Mesothelial cell of epicardium (in vitro differentiated cells): ENCODE measurements at places on chromosomes 3 and 15.
A peak's percentile ranks its signal among the peaks of the same experiment; 100 is the strongest.

GRCh38 chr3:8589880-8590556, 54.6 kb downstream of the SSUH2 start:
- no peak for DNase-seq

DNA sequence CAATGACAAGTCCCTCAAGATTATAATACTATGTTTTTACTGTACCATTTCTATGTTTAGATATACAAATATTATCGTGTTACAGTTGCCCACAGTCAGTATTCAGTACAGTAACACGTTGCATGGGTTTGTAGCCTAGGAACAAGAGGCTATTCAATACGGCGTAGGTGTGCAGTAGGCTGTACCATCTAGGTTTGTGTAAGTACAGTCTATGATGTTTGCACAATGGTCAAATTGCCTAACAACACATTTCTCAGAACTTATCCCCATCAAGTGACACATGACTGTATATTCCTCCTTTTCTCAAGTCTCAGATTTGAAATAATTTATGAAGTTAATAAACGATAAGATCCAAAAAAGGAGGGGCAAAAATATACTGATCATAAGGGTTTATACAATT, 21.7 kb downstream of the ZDHHC3 start:
- DNase-seq, result no peak

DNA sequence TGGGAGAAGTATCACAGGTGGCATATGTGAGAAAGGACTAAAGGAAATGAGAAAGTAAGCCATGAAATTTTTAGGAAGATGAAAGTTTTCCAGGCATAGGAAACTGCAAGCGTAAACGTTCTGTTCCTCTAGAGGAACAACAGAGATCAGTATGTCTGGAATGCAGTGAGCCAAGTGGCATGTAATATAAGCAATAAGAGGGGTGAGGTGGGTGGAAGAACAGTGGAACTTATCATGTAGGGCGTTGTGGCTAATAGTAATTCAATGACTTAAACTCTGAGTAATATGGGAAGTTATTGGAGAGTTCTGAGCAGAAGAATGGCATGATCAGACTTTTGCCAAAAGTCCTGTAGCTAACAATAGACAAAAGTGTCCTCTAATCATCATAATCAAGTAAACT, 902.9 kb downstream of the EPHA3 start:
- no peak for DNase-seq

- no peak for DNase-seq
Measured at GRCh38 chr3:29255854-29256696, 24.8 kb upstream of the RBMS3 start.

- DNase-seq, result no peak
Measured at GRCh38 chr3:81003817-81004216, 757.6 kb downstream of the GBE1 start.

- no peak for DNase-seq
Measured at GRCh38 chr15:47794252-47794914, 77.1 kb downstream of the SEMA6D start.

- DNase-seq, result peak; percentile 50
Measured at GRCh38 chr3:141940194-141940776, 63.8 kb downstream of the ATP1B3 start.

- no peak for DNase-seq
Measured at GRCh38 chr3:49647741-49648140, 26.4 kb upstream of the APEH start.

DNA sequence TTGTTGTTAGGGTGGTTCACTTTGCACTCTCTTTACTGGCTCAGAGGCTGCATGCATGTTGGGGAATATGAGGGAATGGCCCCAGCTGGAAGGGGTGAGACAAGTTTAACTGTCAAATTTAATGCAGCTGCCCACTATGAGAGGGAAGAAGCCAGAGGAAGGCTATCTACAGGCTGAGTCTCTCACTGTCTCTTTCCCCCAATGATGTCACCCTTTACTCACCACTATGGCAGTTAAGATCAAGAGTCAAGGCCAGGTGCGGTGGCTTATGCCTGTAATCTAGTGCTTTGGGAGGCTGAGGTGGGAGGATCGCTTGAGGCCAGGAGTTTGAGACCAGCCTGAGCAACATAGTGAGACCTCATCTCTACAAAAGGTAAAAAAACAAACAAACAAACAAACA, 12.2 kb upstream of the RBMS3 start:
- no peak for DNase-seq

DNA sequence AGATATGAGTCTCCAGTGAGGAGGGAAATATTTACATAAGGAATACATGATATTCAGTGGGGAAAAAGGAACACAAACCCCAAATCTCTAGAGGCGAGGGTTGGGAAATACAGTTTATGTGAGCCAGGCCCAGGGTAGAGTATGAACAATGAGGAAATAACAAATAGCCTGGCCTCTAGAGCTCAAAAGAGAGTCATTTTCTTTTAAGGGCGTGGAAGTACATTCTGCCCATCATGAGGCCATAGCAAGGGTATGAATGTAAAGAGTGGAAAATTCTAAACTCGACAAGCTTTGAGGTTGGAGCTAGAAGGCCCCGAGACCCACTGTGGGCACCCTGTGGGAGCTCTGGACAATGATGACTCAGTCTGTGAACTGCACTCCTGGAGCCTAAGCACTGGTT, 27.8 kb upstream of the IGF2BP2 start:
- no peak for DNase-seq

DNA sequence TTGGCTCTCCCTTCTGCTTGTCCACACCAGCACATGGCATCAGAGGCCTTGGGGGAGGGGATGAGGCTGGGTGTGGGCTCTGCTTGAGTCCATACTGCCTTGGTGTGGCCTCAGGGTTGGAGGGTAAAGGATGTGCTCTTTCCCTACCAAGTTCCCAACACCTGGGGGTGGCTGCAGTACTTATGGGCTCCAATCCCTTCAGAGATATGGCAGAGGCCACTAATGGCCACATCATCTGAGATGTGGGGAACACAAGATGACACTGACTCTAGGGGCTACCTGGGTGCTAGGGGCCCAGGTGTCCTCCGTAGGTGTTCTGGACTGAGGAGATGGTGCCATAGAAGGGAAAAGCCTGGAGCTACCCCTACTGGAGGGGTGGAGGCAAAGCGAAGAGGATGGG, 6.9 kb downstream of the CXCR6 start:
- DNase-seq, result no peak

GRCh38 chr3:135944831-135945230, 20.7 kb upstream of the PPP2R3A start:
- no peak for DNase-seq
